ENCODE measurements at places on chromosomes 1 and 21.

DNA sequence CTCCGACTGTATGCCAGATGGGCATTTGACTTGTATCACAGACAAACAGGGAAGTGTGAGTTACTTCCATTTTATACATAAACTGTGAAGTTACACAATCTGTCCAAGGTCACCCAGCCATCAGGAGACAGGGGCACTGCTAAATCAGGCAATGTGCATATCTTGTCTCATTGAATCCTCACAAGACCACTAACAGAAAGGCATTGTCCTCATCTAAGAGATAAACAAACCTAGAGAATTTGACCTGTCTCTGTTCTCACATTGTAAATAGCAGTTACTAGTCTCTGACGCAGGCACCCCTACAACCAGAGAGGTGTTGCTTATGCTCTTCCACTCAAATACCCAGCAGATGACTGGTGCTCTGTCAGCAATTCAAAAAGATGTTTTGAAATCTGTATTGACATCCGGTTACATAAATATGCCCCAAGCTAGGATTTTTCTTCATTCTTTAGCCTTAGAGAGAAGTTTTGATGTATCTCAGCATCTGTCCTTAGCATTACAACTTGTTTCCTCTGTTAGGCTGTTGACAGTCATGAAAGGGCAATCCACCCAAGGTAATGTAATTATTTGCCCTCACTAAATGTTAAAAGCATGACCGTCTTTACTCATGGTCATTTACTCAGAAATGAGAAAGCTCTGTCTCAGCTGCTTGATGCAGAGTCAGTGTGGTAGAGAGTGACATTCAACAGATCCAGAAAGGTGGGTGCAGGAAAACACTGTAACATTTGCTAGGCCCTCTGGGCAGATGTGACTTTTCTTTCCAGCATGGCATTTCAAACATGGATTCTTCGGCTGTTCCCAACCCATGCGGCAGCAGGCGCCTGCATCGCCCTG is 51.9 kb upstream of the ZNF326 start:
- peak; percentile 16 for DNase-seq

DNA sequence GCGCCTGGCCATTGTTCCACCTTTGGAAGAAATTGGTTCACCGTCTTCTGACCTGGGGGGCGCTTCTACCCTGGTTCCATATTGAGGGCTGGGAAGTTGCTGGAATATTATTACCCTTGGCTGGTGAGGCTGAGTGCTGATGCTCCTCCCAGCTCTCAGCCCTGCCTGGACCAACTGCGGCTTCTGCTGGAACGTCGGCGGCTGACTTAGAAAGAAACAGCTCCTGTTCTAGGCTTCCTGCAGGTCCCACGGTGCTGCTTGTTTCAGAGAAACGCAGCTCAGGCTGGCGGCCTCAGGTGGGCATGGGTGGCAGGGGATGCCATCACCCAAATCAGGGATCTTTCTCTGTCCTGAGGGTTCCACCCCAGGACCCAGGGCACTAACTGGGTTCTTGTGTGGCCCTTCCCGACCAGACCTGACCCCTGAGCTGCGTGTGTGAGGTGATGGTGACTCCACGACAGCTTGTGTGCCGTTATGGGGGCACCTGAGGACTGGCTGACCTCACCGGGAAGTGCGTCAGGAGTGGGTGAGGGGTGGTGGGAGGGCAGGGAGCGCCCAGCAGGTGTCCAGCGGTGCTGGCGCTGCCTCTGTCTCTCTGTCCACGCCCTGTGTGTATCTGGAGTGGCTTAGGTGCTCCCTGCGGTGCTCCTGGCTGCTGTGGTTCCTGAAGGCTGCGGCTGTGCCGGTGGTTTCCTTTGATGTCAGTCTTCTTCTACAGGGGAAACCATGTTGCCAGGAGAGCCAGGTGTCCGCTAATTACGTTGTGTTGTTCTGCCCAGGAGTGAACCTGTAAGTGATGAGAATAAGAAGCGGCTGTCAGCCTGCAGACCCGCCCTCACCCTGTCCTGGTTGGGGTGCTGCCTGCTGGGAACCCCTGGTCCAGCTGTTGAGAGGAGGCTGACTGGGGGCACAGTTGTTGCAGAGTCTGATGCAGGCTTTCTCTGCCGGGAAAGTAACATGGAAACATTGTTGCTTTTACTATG is 8.9 kb downstream of the SKI start:
- DNase-seq = no peak

- DNase-seq = no peak
Measured at GRCh38 chr1:16607433-16607851, 5.9 kb downstream of the NBPF1 start.

DNA sequence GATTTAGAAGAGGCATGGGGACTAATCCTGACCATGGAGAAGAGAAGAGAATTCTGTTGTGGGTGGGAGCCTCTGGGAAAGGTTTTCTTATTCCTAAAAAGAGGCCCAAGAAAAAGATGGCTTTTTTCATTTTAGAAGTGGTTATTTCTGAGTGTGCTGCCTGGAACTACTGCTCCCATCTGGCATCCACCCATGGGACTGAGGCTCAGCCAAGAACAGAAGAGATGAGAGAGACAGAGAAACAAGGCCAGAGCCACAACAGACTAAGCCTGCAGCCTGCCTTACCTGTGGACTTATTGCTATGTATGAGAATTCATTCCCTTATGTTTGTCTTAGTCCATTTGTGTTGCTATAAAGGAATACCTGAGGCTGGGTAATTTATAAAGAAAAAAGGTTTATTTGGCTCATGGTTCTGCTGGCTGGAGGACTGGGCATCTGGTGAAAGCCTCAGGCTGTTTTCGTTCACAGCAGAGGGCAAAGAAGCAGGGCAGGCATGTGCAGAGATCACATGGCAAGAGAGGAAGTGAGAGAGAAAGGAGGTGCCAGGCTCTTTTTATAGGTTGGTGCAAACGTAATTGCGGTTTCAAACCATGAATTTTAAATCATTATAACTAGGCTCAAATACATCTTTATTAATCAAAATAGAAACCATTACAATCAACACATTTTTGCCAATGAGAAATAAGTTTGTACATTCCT is 57.5 kb upstream of the PRDM2 start:
- DNase-seq = no peak

DNA sequence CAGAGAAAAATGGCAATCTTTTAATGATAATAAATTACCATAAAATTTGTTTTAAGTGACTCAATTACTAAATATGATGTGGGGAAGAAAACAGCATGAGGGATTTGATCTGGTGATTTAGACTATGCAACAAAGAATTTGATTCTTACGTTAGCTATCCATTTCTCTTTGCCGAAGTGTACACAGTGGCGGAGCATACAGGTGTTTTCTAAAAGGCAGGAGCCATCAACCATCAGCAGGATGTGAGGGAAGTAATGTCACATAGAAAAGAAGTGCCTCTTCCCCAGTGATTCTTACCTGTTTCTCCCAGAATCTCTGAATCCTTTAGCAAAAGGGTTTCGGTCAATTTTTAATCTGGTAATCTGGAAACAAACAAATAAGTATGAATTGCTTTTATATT is 74.3 kb downstream of the TBX15 start:
- no peak for DNase-seq

DNA sequence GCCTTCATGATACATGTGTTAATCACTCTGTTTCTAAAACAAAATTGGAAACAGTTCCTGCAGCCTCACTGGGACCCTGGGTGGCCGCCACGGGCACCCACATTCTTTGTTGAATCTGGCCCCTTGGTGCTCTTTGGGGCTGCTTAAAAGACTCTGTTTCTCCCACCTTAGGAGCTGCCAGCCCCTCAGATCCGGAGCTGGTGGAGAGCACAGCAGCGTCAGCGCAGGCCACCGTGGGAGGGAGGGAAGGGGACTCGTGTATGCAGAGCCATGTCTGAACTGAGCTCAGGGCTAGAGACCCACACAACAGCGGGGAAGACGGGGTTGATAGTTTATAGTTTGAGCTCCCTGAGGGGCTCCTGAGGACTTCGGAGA is 121.2 kb downstream of the CNIH3 start:
- no peak for DNase-seq

DNA sequence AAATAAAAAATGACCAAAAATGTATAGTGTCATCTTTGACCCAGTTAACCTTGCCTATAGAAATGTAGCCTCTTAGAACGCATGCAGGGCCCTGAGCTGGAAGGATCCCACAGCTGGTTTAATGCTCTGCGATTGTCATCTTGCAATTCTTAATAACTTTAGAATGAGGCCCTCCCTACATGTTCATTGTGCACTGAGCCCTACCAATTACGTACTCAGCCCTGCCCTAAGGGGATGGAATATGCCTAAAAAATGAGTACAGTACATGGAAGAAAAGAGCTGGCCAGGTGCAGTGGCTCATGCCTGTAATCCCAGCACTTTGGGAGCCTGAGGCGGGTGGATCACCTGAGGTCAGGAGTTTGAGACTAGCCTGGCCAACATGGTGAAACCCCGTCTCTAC is 57.8 kb upstream of the BCAR3 start:
- no peak for DNase-seq

GRCh38 chr1:50976111-50976889 is 6.3 kb downstream of the CDKN2C start:
- DNase-seq = no peak

DNA sequence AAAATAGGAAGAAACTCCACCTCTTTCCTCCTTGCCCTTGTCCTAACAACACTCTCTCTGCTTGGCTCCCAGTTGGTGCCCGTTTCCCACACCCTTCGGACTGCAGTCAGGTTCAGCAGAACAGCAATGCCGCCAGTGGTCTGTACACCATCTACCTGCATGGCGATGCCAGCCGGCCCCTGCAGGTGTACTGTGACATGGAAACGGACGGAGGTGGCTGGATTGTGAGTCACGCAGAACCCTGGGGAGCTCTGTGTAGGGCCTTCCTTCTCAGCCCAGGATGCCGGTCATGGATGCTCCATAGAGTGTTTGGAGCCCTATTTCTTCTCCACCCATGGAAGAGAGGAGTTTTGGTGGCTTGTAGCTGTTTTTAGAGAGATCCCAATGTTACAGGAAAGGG is 60.9 kb downstream of the TNN start:
- no peak for DNase-seq

All from fibroblast of skin of right biceps (primary cell).